ENCODE measurements at places on chromosomes 13 and 19.

DNA sequence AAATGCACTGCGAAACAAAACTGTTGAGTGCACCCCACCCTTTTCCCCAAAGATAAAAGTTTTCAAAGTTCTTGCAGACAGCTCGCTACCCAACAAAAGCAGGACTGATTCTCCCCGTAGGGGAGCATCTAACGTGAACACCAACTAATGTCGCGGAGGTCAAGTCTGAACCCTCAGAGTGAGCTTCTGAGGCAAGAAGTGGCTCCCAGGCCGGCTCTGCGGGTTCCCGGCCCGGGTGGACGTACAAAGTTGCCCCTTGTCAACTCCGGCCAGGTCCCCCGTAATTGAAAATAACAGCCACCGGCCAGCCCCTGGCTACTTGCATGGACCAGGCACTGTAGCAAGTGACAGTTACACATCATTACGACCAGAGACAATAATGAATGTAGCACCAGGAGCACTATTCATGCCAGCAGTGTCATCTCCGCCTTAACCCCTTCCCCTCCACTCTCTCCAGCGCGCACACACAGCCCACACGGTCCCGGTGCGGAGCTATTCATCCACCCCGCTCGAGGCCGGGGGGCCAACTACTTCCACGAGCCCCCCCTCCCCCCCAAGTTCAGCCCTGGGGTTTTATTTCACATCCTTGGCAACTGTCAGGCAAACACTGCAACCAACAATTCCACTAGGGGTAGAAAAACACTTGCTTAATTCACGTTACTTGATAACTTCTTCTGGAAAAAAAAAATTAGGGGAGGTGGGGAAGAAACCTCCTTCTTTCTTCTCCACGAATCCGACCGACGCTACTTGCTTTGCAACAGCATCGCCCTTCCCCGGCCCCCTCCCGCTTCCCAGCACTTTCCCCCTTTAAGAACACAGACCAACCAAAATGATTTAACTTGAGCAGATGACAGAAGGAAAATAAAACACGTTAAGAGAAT, 1.2 kb downstream of the KLF12 start:
- no peak for DNase-seq

DNA sequence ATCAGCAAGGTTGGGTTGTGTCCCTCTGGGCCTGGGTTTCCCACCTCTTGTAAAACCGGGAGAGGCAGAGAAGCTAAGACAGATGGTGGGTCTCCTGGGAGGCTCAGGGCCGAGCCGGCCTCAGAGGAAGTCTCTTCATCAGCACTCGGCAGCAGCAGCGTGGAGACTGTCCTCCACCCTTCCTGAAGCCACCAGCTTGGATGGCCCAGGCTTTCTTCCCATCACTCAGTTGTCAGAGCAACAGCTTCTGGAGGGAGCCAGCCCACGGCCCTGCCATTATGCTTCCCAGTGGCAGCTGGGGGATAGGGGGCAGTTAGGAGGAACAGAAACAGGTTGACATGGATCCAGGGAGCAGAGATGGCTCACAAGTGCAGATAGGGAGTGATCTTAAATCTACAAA, 191.0 kb downstream of the KATNAL1 start:
- DNase-seq: no peak

DNA sequence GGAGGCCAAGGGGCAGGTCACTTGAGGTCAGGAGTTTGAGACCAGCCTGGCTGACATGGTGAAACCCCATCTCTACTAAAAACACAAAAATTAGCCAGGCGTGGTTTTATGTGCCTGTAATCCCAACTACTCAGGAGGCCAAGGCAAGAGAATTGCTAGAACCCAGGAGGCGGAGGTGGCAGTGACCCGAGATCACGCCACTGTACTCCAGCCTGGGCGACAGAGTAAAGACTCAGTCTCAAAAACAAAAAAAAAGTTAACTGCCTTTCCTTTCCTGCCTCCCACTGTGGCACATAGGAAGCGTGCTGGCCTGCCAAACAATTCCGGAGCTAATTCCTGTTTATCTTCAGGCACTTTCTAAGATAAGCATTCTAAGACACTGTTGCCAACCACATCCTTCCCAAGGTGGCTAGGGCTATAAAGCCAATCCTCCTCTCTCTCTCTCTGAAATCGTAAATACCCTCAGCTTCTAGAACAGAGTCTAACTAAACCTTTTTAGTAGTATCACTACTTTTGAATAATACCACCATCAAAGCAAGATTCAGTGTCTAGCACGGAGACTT, 21.6 kb downstream of the SLC25A30 start:
- DNase-seq: no peak

DNA sequence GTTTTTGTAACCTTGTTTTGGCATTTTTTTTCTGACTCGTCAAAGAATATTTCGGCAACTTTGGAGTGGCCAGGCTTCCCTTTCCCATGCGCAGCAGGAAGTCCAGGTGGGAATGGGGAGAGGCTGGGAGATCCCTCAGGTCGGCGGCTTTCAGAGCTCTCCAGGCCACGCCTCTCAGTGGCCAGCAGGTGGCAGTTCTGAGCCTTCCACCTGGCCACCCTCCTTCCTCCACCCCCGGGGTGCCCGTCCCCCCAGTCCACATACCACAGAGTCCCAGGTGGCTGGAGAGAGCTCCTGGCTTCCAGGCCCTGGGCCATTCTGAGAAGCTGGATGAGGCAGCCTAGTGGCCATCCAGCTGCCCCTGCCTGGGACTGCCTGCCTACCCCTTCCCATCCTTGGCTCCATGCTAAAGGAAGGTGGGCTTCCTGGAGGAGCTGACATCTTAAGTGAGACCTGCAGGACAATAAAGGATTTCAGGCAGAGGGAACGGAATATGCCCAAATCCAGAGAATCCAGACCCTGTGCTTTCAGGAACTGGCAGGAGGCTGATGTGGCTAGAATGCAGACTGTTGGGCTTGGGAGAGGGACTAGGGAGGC, 46.3 kb downstream of the CCNE1 start:
- peak; percentile 18 for DNase-seq

- peak; percentile 50 for DNase-seq
These were observed 5.1 kb downstream of the FSTL3 start for GRCh38 chr19:681029-682019.

GRCh38 chr13:53250977-53251376, 222.4 kb downstream of the OLFM4 start:
- DNase-seq: no peak

- DNase-seq: no peak
These were observed 126.6 kb upstream of the MIR17HG start for GRCh38 chr13:91220872-91221271.

- DNase-seq: peak; percentile 72
These were observed 616 bp downstream of the CDX2 start for GRCh38 chr13:27968316-27969081.

- DNase-seq: no peak
These were observed at the start of gene CLIP3 for GRCh38 chr19:36032251-36033104. Gene CLIP3, minus strand, starts transcription at chr19:36032873. Its CDS starts 516 bp downstream, at chr19:36032357.

- no peak for DNase-seq
These were observed 138.8 kb upstream of the RNF113B start for GRCh38 chr13:98315902-98316301.

- DNase-seq: no peak
These were observed 50.7 kb upstream of the DIAPH3 start for GRCh38 chr13:60214213-60215055.

DNA sequence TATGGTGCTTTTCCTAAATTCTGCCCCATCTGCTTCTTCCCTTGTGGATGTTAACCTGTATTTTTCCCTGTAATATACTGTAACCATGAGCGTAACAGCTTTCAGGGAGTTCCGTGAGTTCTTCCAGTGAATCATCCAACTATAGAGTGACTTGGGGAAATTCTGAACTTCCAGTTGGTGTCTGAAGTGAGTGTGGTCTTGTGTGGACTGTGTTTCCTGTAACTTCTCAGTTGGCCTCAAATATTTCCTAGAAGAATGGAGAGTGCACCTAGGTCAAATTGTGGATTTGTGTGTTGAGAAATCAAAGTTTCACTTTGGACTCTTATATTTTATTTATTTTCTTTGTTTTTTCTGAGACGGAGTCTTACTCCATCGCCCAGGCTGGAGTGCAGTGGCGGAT, 11.0 kb upstream of the ZNF766 start:
- no peak for DNase-seq

DNA sequence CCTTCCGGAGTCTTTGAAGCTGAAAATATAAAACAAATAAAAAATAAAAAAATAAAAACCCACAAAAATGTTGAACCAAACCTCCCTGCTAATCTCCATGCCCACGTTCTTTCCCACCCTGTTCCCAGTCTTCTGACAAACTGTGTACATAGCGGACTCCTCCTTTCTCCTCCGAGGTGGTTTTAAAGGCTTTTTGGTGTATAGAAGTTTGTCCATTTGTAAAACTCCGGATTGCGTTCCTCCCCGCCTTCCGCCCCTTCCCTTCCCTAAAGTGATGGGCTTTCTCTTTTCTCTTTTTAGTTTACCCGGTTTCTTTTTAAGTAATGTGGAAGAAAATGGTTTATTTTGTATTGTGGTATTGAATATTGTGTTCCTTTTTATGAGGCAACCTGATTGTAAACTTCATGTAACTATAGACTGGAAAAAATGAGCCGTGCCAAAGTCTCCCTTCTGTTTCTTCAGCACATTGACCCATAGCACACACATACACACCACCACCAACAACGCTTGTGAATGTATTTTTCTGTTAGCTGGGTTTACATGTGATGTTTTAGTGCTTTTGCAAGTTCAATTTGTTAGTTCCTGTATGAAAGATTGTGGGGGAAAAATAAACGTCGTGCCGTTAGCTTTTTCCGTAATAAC, 4.4 kb downstream of the ZIC2 start:
- DNase-seq: peak; percentile 19

- no peak for DNase-seq
These were observed 135.6 kb downstream of the TM9SF2 start for GRCh38 chr13:99636728-99637353.

DNA sequence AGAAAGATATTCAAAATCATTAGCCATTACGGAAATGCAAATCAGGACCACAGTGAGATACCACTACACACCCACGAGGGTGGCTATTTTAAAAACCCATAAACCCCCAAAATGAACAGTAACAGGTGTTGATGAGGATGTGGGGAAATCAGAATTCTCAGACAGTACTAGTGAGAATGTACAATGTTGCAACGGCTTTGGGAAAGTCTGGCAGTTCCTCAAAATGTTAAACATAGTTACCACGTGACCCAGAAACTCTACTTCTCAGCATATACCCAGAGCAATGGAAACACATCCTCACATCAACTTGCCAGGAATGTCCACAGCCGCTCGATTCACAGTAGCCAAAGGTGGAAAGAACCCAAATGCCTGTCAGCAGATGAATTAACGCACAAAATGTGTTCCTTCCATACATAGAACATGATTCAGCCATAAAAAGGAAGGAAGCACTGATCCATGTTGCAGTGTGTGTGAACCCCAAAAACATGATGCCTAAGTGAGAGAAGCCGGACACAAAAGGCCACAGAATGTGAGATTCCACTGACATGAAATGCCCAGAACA, 7.0 kb downstream of the PLVAP start:
- peak; percentile 78 for DNase-seq

GRCh38 chr13:94656766-94657165, 55.1 kb downstream of the GPR180 start:
- no peak for DNase-seq

GRCh38 chr13:46676378-46676725, 120.6 kb downstream of the ESD start:
- DNase-seq: peak; percentile 47

DNA sequence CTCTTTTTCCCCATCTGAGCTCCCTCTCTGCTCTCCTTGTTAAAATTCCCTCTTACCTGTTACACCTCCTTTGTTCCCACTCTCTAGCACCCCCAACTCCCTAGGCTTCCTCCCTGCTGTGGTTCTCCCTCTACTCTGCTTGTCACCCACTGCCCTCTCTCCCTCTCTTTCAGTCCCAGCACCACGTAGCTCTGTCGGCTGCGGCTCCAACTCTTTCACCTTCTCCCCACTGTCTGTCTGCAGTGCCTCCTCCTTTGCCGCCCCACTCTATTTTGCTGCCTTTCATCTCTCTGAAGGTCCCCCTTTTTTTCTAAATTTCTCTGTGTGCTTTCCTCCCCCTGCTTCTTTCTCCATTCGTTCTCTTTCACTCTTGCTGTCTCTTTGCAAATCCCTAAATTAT, 1.1 kb downstream of the ZNF836 start:
- DNase-seq: no peak

GRCh38 chr19:48953990-48954594, 583 bp upstream of the BAX start:
- DNase-seq: no peak

GRCh38 chr13:43071824-43072223, 48.4 kb downstream of the DNAJC15 start:
- no peak for DNase-seq

GRCh38 chr19:33467851-33468250, 53.7 kb downstream of the PEPD start:
- DNase-seq: no peak

- peak; percentile 51 for DNase-seq
These were observed 45.8 kb upstream of the RCBTB2 start for GRCh38 chr13:48578516-48579164.

GRCh38 chr13:23776698-23777574, 112.3 kb downstream of the MIPEP start:
- DNase-seq: no peak

DNA sequence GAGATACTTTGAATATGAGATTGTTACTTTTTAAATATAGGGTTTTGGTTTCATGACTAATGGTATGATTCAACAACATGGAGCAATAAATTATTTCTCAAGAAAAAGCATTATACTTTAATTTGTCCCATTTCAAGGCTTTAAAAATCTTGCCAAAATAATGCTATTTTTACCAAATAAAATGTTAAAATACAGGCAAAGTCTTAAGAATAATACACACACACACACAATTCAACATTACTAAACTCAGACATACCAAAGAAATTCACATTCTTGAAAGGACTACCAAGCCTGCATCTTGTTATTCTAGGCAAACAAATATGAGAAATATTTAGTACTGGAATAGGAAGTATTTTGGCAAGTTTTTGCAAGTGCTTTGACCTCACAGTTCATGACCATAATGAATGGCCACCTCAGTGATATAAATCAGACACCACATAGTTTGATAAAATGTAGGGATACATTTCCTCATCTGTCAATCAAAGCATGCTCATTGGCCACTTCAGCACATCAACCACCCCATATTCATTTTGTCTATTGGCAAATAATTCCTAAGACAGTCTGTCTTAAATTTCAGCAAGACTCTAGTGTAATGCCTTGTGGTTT, 107.2 kb downstream of the NALCN start:
- no peak for DNase-seq

- no peak for DNase-seq
These were observed 12.2 kb upstream of the EVI5L start for GRCh38 chr19:7817801-7818200.

GRCh38 chr19:11479090-11479897, 1.6 kb downstream of the ELAVL3 start:
- DNase-seq: no peak

- DNase-seq: no peak
These were observed 803.1 kb downstream of the UQCRFS1 start for GRCh38 chr19:28409859-28410258.

All from NB4 (cell line).